ENCODE measurements at places on chromosomes 1 and 21.

GRCh38 chr1:209355415-209355814 lies 228.1 kb upstream of the CAMK1G start:
- no peak for DNase-seq

- no peak for DNase-seq
Measured at GRCh38 chr1:24743404-24744211, 1.6 kb upstream of the CLIC4 start.

DNA sequence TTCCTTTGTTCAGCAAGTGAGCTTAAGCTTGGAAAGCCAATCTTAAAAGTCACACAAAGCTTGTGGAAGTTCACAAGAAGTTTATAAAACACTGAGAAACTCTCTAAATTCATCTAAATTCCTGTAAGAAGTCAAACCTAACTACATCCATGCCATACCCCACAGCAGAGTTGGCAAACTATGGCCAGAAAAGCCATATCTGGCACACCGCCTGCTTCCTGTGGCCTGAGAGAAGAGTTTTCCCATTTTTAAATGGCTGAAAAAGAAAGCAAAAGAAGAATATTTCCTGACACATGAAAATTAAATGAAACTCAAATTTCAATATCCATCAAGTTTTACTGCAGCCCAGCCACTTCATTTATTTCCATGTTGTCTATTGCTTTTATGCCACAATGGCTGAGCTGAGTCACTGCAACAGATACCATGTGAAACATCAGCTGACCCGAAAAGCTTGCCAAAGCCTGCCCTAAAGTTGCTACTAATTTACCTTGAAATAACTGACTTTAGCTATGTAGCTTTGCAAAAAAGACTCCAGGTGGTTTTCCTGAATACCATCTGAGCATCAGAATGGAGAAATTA lies 237.1 kb downstream of the SLC45A1 start:
- DNase-seq, result peak; percentile 38

DNA sequence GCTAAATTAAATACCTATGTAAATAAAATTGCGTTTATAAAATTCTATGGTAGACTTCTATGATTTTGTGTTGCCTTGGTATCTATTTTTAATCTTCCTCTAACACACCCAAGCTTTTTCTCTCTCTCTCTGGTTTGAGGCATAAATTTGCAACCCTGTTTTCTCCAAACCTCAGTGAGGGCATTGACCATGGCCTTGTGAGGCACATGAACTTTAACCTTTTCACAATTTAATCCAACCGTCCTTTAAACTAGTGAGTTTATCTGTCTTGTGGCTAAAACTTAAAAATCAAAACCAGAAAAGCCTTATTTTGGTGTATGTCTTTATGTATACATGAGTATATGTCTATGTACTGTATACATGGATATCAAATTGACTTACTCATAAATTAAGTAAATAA lies 746.6 kb upstream of the B3GALT2 start:
- DNase-seq, result no peak

- DNase-seq, result peak; percentile 37
Measured at GRCh38 chr21:45270306-45270821, 17.3 kb downstream of the POFUT2 start.

DNA sequence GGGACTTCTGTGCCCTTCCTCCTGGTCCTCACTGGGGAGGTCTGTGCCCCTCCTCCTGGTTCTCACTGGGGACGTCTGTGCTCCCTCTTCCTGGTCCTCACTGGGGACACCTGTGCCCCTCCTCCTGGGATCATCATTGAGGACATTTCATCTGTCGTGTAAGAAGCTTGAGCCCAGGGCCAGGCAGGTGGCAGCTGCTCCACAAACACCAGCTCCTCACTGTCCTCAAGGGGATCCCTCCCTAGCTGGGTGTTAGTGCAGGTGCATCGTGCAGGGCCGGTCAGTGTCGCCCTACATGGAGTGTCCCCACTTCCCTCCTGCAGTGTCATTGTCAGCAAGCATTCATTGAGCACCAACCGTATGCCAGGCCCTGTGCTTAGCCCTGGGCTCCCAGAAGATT lies 312.7 kb downstream of the PTPRU start:
- no peak for DNase-seq
